ENCODE measurements at places on chromosomes 1 and 21.

DNA sequence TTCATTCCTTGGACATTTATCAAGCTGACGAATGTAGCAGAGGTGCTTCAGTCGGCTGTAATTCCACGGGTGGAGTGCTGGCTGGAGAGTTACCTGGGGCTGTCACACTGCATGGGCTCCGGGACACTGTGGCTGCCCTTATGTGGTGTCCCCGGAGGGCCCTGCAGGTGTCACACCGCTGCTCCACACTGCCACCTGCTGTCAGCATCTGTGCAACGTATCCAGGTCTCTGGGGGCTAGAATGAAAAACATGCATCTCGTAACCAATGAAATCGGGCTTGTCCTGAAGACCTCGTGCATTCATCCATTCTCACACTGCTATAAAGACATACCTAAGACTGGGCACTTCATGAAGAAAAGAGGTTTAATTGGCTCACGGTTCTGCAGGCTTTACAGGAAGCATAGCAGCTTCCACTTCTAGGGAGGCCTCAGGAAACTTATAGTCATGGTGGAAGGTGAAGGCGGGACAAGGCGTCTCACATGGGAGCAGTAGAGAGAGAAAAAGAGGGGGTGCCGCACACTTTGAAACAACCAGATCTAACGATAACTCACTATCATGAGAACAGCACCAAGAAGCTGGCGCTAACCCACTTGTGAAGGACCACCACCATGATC is 46.7 kb upstream of the PCBP3 start:
- peak; percentile 24 for DNase-seq

DNA sequence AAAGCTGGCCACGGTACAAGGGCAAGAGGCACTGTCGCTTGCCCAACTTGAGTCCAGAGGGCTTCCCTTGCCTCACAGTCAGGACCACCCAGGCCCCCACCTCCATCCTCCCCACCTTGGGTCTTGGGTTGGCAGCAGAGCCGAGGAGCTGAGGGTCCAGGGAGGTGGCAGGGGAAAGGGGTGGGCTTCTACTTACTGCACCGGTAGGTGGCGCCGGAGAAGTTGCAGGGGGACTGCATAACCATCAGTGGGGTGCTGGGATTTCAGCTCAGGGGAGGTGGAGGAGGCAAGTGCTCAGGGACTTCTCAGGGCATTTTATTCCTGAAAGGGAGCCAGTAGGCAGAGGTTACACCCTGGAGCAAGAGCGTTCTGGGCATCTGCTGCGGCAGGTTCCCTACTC is 44.0 kb downstream of the TRIM62 start:
- DNase-seq = peak; percentile 59

DNA sequence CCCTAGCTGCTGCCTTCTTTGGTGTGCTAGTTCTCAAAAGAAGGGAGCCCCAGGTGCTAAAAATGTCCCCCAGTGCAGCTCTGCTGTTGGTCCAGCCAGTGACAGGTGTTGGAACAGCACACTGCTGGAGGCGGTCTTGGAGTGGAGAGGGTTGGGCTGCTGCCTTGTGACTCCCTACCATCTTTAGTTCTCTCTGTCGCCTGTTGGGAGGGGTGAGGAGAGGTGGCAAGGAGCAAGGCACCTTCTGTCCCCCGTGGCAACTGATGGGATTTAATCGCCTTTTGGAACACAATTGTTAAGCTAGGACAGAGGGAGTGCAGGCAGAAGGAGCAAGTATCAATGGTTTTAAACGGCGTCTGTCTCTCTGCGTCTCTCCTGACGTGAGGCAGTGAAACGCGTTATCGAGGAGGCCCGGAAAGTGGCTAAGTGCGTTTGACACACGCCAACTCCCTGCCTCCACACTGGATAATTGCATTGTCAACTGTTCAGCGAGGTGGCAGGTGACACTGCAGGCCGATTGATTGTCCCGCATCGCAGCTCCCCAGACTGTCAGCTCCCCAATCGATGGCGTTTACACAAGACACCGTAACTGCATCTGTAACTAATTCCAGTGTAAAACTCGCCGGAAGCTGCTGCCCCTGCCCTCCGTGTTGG is 34.0 kb downstream of the TMEM53 start:
- no peak for DNase-seq

GRCh38 chr1:216223486-216223885 is 199.8 kb downstream of the USH2A start:
- no peak for DNase-seq

DNA sequence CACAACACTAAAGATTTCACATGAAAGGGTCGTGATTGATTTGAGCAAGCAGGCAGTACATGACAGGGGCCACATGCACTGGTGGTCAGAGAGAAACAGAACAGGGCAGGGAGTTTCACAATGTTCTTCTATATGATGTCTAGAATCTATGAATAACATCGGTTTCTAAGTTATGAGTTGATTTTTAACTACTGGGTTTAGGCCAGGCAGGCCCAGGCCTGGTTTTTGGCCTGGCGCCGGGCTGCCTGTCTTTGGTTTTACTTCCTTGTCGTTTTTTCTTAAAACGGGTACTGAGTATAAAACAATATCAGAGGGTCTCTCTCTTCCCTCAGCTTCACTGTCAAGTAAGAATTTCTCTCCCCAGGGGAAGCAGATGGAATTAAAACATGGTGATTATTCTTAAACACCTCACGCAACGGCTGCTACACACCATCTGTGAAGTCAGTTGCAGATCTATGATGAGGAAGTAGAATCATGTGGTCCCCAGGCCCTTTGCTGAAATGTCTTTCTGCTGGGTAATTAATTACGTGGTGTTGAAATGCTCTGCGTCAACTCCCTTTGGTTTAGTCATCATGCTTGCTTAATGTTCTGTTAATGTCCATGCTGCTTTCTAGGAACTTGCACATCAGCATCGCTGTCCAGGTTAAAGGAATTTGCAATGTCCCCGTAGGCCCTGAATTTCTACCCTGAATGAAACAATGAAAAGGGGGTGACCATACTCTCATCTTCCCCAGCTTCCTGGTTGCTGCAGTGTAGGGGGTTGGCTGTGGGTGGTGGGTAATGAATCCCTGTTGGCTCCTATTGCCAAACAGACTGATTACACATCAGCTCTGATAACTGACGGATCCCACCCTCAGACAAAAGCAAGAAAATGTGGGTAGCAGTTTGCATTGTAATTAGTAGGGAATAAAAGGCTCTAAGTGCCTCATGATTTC is 70.3 kb downstream of the SERINC2 start:
- peak; percentile 43 for DNase-seq

DNA sequence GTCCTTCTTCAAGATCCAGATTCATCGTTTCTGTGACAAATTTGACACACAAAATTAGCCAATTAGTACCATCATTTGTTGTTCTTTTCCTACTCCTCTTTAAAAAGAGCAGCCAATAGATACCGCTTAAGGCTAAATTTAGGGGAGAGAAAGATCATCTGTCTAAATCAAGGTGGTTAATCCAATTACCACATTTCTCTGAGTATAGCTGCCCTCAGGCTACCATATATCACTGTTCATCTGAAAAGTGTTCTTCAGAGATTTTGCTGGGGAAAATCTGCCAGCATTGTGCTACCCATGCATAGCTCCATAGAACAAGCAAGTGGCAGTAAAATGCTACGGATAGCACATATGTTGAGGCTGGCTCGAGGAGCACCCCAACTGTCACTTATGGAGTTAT is 110.3 kb upstream of the ESRRG start:
- no peak for DNase-seq

- DNase-seq = no peak
These were observed 535.7 kb downstream of the COL11A1 start for GRCh38 chr1:102572637-102573036.

DNA sequence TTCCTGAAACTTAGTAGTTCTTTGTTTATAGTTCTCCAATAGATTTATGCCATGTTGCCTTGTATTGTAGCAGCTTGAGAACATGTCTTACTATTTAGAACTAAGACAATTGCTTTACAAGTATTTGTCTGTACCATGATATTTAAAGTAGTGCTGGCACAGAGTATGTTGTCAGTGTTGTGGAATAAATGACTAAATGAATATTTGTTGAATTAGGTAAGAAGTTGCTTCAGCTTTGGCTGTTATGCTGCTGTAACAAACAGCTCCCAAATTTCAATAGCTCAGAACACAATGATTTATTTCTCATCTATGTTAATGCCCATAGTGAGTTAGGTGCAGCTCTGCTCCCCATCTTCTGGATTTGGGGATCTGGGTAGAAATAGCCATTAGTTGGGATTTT is 90.2 kb upstream of the VCAM1 start:
- no peak for DNase-seq

DNA sequence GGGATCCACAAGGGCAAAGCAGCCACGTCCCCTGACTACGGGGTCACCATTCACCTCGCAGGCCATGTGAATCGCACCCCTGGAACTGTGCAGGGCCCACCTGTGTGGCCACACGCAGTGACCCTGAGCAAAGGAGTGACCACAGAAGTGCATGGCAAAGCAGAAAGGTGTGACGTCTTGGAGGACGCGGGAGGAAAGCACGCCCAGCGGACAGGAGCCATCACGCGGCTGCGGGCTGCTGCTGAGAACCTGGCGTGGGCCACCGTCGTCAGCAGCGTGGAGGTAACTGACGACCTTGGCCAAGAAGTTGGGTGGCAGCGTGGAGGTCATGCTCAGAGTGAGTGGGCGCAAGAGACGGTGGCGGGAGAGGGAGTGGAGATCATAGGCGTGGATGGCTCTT is 76.7 kb upstream of the C1orf174 start:
- no peak for DNase-seq

GRCh38 chr1:46169811-46170454 is 5.0 kb upstream of the TSPAN1 start:
- DNase-seq = no peak

- no peak for DNase-seq
These were observed 43.9 kb upstream of the COL6A2 start for GRCh38 chr21:46054031-46054430.

DNA sequence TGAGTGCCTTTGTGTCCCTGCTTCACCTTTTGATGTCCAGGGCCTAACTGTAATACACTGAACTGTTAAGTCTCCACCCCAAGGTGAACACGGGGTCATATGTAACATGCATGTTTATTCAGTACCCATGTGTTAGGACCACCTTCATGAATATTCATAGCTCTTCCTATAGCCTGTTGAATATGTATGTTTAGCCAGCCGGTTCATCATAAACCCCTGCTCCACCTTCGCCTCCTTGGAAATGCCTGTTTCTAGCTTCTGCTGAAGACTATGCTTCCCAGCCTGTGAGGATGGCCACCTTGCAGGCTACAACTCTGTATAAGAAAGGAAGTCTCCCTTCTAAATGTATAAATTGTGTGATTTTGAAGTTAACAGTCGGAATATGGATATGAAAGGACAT is 69.3 kb downstream of the C1orf94 start:
- no peak for DNase-seq

DNA sequence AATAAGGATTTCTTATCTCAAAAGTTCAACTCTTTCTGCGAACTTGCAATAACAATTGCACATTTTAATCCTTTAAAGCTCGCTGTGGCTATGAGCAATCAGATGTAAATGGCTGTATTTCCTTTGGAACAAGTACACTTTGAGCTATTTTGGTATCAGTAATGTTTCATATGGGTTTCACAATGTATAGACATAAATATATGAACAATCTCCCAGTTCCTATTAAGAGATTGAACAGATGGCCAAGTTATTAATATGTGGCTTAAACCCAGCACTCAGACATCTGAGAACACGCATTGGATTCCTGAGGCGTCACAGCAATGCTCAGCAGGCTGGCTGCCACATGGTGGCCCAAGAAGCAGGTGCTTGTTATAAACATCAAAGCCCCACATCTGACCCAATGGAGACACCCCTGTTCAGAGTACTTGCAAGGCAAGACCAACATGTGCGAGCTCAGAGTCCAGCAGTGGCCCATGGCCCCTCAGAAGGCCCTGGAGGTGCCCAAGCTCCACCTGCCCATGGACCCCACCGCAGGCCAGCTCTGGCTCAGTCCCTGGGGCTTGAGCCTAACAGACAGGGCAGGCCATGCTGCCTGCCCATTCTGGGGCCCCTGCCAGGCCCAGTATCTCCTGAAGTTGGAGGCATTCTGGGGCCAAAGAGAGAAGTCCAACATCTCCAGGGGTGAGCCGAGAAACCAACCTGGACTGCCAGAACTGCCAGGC is 23.7 kb downstream of the PSMG1 start:
- no peak for DNase-seq

DNA sequence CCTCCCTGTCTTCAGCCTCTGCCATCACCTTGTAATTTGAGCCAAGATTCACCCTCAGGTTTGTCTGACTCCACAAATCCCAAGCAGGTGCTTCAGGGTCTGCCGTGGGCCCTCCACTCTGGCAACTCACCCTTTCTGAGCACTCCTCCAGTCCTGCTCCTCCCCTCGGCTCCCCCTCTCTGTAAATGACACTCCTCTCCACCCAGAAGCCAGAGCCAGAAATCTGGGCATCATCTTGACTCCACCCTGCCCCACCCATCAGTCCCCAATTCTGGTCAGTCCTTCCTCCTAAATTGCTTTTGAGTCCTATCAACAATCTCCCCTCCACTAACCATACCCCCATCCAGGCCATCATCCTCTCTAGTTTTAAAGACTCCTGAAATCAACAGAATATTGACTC is 40.5 kb downstream of the RCSD1 start:
- DNase-seq = no peak

- no peak for DNase-seq
These were observed 118.8 kb downstream of the AJAP1 start for GRCh38 chr1:4773226-4773625.

- no peak for DNase-seq
These were observed 6.0 kb upstream of the MAP1LC3C start for GRCh38 chr1:242004751-242005495.

DNA sequence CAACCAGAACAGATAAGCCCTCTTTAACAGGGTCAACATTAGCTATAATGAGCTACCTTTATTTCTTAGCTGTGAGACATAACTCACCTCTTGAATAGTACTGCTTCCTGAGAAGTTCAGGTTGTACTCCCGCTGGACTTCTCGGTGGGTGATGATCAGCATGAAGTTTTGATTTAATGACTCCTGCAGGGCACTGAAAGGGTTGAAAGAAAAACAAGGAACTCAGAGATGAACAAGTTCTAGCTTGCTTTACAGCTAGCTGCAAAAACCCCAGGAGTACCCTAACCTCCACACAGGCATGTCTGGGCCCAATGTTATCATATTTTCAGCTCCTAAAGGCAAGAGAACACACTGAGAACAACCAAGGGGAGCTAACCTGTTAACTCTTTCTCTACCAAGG is 254.4 kb downstream of the FAF1 start:
- no peak for DNase-seq

DNA sequence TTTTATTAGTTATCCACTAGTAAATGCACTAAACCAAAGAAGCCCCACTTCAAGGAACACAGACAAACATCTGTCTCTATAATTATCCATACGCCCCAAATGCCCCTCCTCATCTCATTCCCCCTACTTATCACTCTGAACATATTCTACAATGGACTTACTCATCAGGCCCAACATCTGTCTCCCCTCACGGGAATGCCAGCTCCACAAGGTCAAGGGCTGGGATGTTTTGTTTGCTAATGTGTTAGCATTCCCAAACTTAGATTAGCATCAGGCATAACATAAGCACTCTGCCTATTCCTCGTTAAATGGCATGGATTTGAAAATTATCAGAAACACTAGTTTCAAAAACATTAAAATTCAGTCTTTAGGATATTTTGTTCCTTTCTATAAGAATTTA is 279.5 kb downstream of the DSCAM start:
- no peak for DNase-seq

All from globus pallidus (tissue), 1 donor.